Stimulated activated CD8-positive, alpha-beta memory T cell treated with anti-CD3 and anti-CD28 coated beads, Interleukin-4, amount 100 ng/mL, for 48 hours (primary cell): ENCODE measurements at places on chromosomes 4 and X.
A peak's percentile ranks its signal among the peaks of the same experiment; 100 is the strongest.

GRCh38 chrX:133267621-133268020 is 49.5 kb upstream of the TFDP3 start:
- no peak for DNase-seq

DNA sequence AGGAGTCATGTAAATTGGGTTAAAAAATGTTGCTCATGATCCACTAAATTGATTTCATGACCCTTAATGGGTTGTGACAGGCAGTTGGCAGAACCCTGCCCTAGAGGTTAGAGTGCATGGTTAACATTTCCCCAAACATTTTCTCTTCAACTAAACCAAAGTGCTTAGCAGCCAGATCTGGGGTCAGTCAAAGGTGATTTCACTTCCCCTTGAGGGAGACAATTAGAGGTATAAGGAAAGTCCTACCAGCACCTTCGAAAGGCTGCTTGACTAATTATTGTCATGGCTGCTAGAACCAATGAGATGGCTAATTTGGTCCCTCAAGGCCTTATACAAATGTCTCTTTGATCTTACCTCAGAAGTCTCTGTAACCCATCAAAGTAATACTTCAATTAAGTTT is 30.9 kb upstream of the INTS6L start:
- no peak for DNase-seq

- no peak for DNase-seq
Measured at GRCh38 chrX:13755254-13755653, 20.7 kb downstream of the OFD1 start.

DNA sequence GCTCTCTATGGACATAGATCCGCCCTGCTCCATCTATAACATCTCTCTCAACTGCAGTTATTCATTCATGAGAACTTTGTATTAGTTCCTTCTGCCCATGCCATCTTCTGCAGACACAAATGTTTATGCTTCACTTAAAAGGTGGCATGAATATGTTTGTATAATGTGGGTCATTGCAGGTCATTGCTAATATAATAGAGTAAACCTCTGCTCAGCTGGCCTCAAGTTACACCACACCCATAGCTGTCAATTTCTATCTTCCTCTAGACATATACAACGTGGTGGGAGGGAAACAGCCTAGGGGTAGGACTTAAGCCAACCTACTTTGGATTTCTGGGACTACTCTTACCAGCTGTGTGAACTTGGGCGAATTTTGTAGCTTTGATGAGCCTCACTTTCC is 129.8 kb downstream of the ATXN3L start:
- no peak for DNase-seq

GRCh38 chr4:16082426-16083240 is 1.2 kb downstream of the PROM1 start:
- DNase-seq = peak; percentile 46

- DNase-seq = no peak
Measured at GRCh38 chr4:111506706-111507105, 638.5 kb upstream of the FAM241A start.

GRCh38 chr4:89617317-89617716 is 219.6 kb downstream of the SNCA start:
- no peak for DNase-seq

DNA sequence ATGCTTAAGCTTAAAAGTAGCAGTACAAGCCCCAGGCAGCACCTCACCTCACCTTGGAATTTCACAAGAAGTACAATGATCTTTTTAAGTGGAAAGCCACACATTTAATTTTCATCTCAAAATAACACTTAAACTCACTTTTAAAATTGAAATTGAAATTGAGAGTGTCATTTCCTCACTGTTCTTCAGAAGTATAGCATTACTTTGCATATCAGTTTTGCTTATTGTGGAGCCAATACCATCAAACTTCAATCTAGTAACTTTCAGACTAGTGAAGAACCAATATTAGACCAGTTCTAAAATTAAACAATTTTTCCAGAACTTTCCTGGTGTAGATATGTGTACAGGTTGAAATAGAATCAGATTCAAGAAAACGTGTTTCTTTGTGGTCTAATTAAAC is 242.4 kb downstream of the NDST4 start:
- DNase-seq = no peak
